ENCODE measurements at places on chromosomes 3 and 15.

- DNase-seq, result peak; percentile 36
Measured at GRCh38 chr3:29937185-29937584, 656.3 kb downstream of the RBMS3 start.

DNA sequence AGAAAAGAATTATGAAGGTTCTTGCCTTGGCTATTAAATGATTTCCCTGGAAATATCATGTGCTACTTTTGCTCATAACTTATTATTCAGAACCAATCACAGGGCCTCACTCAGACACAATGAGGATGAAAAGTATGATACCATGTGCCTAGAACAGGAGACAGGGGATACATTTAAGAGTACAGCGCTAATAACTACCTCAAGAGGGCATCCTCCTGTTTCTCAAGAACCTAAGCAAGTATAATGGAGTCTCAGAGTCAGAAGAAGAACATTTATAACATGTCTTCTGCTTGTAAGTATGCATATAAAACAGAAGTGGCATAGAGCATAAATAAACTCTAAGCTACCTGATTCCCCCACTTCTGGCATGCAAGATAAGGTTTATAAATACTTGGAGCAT is 125.4 kb upstream of the MME start:
- DNase-seq, result peak; percentile 31

GRCh38 chr3:134483195-134483900 is 2.4 kb downstream of the ANAPC13 start:
- peak; percentile 59 for DNase-seq

GRCh38 chr3:197516517-197516889 is 39.3 kb downstream of the BDH1 start:
- peak; percentile 91 for DNase-seq

GRCh38 chr3:181710345-181711291 is 1.1 kb upstream of the SOX2 start:
- DNase-seq, result no peak

DNA sequence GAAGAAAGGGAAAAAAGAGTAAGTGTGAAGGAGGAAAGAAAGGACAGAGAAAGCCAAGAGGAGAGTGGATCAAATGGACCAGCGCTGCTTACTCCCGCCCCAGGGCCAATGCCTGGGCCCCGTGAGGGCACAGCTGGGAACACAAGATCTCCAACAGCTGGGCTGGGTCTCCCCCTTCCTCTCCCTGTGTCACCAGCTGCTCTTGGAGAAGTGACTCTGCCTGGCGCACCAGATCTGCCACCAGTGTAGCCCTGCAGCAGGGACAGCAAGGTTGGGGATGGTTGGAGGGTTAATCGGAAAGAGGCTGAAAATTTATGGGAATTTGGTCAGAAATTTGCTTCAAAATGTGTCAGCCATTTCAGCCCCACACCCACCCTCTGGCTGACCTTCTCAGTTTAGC is 8.4 kb downstream of the CDAN1 start:
- DNase-seq, result no peak

DNA sequence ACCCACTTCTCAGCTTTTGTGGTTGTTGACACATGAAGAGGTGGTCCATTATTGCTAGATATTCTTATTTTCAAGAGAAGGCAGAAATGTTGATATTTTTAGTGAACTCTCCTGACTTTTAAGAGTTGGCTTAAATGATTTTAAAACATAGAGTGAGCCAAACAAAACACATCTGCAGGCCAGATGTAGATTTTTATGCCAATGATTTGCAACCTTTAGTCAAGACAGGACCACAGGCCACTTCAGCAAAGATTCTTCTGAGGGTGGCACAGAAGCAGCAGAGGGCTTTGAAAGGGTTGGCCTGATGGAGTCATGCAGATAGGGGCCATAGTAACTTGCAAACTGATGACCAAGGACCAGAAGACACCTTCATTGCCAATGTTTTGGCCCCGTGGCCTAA is 276.5 kb upstream of the P2RY1 start:
- DNase-seq, result no peak

- no peak for DNase-seq
Measured at GRCh38 chr3:141372656-141373055, 4.4 kb downstream of the ZBTB38 start.

DNA sequence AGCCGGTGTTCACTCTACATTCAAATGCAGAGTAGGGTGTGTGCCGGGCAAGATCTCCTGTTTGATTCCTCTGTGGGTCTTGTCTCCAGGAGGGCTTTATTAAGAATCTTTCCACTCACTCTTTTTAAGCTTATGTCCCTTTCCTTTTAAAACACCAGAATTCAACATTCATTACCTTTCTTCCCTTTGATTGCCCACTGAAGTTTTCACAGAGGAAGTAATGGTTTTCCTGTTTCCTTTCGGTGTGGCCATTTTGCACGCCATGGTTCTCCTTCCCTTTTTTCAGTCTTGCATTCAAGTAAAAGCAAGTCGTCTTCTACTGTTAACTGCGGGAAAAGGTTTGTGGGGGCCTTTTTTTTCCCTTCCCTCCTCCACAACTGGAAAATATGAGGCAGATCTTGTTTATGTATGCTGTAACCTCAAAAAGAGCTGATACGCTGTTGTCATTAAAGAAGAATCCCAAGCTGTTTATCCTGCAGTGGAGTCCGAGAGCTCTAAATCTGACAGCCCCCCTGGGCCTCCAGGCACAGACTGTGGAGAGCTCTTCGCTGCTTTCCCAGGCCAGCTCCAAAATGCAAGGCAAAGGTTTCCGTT is 40.5 kb downstream of the FILIP1L start:
- DNase-seq, result no peak

DNA sequence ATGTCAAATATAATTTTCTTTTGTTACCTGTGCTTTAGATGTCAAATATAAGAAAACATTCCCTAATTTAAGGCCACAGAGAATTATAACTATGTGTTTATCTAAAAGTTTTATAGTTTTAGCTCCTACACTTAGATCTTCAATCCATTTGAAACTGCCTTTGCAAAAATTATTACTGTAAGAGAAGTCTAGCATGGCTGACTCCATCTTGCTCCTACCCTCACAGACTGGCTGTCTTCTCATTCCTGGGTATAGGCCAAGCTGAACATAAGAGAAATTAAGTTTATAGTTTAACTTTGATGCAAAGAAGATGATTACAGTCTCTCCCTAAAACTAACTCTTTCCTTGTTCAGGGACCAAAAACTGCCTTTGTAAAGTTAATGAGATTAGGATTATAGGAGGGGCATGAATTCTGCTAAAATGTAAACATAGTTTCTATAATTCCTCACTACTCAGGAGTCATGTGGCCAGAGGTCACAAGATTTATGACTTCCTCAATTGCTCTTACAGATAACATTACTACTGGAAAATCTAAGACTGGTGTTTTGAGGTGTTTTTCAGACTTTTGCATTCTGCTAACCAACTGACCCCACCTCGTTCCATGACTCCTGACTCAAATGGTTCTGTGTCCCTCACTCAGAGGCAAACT is 184.0 kb downstream of the BCHE start:
- DNase-seq, result no peak

Measured in RWPE1 (cell line).